Bone marrow (tissue), 2 donors: ENCODE measurements at places on chromosomes 2 and 18.

GRCh38 chr2:88232074-88232782 is 62.1 kb downstream of the THNSL2 start:
- no peak for DNase-seq

- DNase-seq = no peak
These were observed 92.2 kb upstream of the ITGB6 start for GRCh38 chr2:160292225-160292624.

- DNase-seq = no peak
These were observed 9.7 kb upstream of the OTOS start for GRCh38 chr2:240149943-240150784.

- peak; percentile 61 for DNase-seq
These were observed 31.3 kb downstream of the CIB4 start for GRCh38 chr2:26609839-26610277.

GRCh38 chr18:36771245-36771644 is 57.6 kb downstream of the TPGS2 start:
- no peak for DNase-seq

DNA sequence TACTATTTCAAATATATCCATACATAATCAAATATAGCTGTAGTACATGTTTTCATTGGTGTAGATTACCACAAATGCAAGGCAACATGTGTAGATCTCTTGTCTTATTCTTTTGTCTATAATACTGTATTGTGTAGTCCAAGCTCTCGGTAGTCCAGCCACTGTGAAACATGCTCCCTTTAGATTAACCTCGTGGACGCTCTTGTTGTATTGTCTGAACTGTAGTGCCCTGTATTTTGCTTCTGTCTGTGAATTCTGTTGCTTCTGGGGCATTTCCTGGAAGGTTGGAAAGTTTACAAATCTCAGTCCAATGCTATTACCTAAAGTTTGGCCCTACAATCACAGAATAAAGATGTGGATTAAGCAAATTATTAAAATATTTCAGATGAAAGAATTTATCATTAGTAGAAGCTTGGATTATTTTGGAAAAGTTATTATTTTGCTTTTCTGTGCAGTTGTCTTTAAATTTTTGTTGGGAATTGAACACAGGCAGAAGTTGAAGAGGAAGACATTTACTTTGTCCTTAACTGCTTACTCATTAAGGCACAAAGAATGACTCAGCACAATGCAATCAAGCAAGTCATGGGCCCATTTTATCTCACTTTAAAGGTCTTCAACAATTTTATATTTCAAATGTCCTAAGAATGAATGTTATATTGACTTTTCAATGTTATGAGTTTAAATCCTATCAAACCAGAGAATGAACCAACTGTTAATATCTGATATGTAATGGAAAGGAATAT is 103.4 kb upstream of the CAVIN2 start:
- DNase-seq = no peak

DNA sequence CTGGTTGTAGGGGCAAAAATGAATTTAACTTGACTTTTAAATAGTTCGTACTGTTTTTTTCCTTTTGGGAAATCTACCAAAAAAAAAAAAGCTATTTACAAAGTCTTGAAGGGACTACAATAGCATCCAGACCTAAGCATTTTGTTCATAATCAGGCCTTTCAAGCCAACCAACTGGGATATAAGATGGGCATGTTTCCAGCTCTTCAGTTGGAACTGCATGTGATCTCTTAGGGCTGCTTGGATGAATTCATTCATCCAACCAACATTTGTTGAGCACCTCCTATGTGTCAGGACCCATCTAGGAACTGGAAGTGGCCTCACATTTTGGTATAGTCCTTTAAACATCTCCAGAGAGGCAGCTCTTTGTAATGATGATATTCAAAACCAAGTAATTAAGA is 98.6 kb downstream of the AAK1 start:
- DNase-seq = no peak

GRCh38 chr18:13524811-13525210 is 201.5 kb downstream of the FAM210A start:
- DNase-seq = no peak

- DNase-seq = peak; percentile 10
These were observed 13.8 kb upstream of the SERTAD2 start for GRCh38 chr2:64667535-64667934.

- no peak for DNase-seq
These were observed 12.1 kb upstream of the GBX2 start for GRCh38 chr2:236180076-236180816.

GRCh38 chr2:9110893-9111569 is 95.6 kb upstream of the ASAP2 start:
- no peak for DNase-seq

- no peak for DNase-seq
These were observed 179.6 kb downstream of the SATB2 start for GRCh38 chr2:199278099-199278498.

DNA sequence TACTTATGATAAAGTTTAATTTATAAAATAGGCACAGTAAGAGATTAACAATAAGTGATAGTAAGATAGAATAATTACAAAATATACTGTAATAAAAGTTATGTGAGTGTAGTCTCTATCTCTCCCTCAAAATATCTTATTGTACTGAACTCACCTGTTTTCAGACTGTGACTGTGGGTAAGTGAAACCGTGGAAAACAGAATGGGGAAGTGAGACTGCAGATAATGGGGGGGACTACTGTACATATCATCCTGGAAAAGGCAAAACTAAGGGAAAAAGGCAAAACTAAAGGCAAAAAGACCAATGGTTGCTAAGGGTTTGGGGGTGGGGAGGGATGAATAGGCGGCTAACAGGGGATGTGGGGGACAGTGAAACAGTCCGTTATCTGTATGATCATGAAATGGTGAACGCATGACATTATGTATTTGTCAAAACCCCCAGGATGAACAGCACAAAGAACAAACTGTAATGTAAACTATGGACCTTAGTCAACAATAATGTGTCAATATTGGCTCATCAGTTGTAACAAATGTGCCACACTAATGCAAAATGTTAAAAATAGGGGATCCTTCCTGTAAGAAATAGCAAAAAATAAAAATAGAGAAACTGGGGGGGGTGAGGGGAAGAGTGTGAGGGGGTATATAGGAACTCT is 93.8 kb downstream of the EPB41L3 start:
- no peak for DNase-seq
